NCI-H1048 (cell line): ENCODE measurements at places on chromosomes 7 and 10.
A peak's percentile ranks its signal among the peaks of the same experiment; 100 is the strongest.

- no peak for DNase-seq
Measured at GRCh38 chr7:85693326-85693725, 506.5 kb upstream of the SEMA3D start.

DNA sequence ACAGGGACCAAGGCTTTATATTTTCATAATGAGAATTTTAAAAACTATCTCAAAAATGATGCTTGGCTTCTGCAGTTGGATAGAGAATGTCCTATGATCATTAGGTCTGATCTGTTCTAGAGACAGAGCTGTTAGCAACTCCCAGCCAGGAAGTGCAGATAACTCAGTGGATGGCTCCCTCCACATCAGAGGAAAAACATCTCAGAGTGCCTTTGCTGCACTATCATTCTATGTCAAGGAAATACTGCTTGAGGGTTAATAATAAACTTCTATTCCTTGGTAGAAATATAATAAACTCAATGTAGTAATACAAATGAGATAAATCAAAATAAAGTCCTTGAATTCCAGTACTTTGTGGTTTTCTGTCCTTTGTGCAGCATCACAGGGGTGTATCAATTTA is 78.0 kb upstream of the BET1 start:
- no peak for DNase-seq

DNA sequence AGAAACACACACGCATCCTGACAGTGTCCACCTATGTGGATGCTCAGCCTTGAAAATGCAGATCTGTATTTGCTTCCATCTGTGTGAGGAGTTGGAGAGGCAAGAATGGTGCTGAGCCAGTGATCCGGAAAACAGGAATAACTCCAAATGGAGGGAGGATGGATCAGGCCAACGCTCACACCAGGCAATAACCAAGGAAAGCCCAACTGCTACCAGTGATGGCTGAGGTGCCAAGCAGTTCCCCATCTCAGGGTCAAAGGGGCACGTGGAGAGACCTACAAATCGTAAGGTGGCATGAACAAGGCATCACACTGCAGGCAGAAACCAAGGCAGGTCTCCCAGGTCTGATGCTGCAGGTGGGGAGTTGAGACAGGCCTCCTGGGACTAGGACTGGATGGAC is 153.6 kb downstream of the ADAM12 start:
- no peak for DNase-seq

DNA sequence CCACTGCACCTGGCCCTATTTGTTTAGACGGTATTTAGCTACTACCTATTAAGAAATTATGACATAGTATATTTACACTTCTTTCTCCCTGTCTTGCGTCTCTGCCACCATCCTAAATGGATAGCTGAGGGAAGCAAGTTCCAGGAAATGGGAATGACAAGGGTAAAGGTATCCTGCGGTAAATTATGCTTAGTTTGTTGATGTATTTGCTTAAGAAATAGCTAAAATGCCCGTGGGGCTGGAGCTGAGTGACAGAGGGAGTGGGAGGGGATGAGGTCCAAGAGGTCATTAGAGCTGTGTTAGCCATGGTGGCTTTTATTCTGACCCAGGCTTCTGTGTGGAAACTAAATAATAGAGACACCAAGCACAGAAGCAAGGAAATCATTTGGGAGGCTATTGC is 29.0 kb upstream of the UBE2D1 start:
- DNase-seq, result no peak

- no peak for DNase-seq
Measured at GRCh38 chr7:21911341-21911875, 34.3 kb downstream of the CDCA7L start.

GRCh38 chr10:130190055-130190736 is 54.0 kb downstream of the GLRX3 start:
- peak; percentile 64 for DNase-seq

- DNase-seq, result no peak
Measured at GRCh38 chr7:97871659-97872024, 566 bp downstream of the ASNS start.

DNA sequence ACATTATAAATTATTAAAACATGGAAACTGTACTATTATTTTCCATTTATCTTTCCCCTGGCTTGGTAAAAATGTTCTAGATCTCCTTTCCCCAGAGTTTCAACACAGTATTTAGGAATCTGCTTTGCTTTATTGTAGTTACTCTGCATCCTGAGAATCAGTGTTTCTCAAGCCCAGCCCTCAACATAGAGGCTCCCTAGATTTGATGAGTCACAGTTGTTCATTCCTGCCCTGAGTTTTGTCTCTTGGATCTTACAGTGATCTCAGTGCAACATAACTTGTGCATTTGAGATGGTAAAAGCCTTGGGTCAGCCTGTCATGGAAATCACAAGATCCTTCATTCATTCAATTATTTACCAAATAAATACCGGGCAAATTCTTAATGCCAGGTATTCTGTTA is 63.0 kb downstream of the VAX1 start:
- no peak for DNase-seq

GRCh38 chr10:78390051-78390450 is 356.4 kb downstream of the RPS24 start:
- DNase-seq, result no peak

DNA sequence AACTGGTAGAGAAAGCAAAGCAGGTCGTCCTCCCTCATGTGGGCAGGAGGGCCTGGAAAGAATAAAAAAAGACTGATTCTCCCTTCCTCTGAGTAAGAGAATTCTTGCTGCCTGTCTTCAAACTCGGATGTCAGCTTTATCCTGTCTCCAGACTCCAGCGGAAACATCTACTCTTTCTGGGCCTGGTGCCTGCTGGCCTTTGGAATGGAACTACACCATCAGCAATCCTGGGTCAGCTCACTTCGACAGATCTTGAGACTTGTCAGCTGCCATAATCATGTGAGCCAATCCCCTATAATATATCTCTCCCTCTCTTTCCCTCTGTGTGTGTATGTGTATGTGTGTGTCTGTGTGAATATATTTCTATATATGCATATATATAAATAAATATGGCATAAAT is 411.0 kb upstream of the DPP6 start:
- DNase-seq, result no peak

DNA sequence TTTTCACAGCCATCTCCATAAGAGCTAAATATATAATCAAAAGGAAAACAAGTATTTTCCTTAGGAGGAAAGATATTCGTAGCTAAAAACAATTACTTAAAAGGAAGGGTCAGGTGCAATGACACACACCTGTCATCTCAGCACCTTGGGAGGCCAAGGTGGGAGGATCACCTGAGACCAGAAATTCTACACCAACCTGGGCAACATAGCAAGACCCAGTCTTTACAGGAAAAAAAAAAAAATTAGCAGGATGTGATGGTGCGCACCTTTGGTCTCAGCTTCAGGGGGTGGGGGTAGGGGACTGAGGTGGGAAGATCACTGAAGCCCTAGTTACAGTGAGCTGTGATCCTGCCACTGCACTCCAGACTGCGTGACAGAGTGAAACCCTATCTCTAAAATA is 11.9 kb downstream of the TNPO3 start:
- DNase-seq, result no peak
